ENCODE measurements at places on chromosomes 1 and 21.
A peak's percentile ranks its signal among the peaks of the same experiment; 100 is the strongest.

GRCh38 chr1:7120863-7121621 is 335.8 kb downstream of the CAMTA1 start:
- no peak for DNase-seq
- H3K36me3 ChIP-seq, result no peaks in the 10 kb centered on the region
- H3K4me1 ChIP-seq, result no peaks in the 10 kb centered on the region
- H3K27me3 ChIP-seq, result no peaks in the 10 kb centered on the region

DNA sequence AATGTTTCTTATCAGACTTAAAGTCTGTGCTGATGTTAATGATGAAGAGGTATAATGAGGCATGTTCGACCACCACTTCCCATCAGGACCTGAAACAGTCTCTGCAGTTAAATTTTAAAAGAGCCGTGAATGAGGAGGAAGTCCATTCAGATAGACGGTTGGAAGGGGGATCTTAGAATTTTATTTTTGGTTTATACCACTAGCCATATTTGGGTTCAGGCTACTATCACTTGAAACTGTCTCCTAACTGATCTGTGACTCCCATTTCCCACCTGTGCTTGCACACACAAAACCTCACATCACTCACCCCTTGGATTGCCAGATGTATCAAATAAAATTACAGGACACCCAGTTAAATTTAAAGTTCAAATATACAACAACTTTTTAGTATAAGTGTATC is 9.9 kb upstream of the ANKRD13C start:
- no peak for DNase-seq
- H3K27ac ChIP-seq, result no peak overlapping the region
- H3K36me3 ChIP-seq, result no peaks in the 10 kb centered on the region
- H3K4me3 ChIP-seq, result no peak overlapping the region
- H3K27me3 ChIP-seq, result no peaks in the 10 kb centered on the region

- H3K27me3 ChIP-seq, result no peaks in the 10 kb centered on the region
- no peak overlapping the region for H3K4me3 ChIP-seq
- H3K27ac ChIP-seq, result no peak overlapping the region
- H3K36me3 ChIP-seq, result no peaks in the 10 kb centered on the region
These were observed 46.6 kb downstream of the WLS start for GRCh38 chr1:68185743-68186142.

GRCh38 chr1:3316340-3316943 is 138.0 kb upstream of the ARHGEF16 start:
- H3K36me3 ChIP-seq, result no peaks in the 10 kb centered on the region
- no peak overlapping the region for H3K27ac ChIP-seq
- no peak overlapping the region for H3K4me3 ChIP-seq
- peaks cover 22% of the 10 kb centered on the region for H3K4me1 ChIP-seq

DNA sequence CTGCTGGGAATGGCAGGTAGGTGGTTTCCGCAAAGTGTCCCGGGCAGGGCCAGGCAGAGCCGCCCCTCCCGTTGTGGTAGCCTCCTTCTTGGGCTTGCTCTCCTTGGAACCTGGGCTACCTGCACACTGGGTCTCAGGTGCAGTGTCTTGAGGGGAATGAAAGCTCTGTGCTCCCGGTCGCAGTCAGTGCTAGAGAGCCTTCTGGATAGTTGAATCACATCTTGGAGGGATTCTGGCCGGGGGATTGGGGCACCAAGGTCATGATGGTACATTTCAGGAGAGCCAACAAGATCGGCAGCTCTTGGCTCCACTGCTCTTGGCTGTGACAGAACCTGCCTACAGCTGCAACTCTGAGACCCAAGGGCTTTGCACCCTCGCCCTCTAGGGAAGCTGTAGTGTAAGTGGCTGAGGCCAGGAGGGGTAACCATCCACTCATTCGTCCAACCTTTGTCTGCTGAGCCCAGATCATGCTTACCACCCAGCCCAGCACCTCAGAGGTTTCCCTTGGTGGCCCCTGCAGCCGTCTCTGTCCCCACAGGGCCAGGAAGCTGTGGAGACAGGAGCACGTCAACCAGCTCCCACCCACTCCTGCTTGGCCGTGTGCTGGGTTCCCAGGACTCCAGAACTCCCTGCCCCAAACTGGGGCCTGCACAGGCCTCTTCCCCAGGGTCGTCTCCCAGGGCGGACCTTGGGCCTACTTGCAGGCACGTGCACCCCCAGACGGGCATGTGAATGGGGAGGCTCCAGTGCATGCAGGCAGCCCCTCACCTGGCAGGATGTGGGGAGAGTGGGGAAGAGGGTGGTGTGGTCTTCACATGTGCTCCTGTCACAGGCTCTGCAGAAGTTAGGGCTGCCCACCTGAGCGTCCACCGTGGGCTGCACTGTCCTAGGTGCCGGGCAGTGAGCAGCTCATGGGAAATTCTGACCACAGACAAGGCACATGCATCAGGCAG is 40.0 kb downstream of the NTPCR start:
- H3K27me3 ChIP-seq, result no peaks in the 10 kb centered on the region
- no peaks in the 10 kb centered on the region for H3K36me3 ChIP-seq
- H3K27ac ChIP-seq, result no peak overlapping the region
- no peak overlapping the region for H3K4me3 ChIP-seq
- DNase-seq, result no peak
- H3K4me1 ChIP-seq, result no peaks in the 10 kb centered on the region

DNA sequence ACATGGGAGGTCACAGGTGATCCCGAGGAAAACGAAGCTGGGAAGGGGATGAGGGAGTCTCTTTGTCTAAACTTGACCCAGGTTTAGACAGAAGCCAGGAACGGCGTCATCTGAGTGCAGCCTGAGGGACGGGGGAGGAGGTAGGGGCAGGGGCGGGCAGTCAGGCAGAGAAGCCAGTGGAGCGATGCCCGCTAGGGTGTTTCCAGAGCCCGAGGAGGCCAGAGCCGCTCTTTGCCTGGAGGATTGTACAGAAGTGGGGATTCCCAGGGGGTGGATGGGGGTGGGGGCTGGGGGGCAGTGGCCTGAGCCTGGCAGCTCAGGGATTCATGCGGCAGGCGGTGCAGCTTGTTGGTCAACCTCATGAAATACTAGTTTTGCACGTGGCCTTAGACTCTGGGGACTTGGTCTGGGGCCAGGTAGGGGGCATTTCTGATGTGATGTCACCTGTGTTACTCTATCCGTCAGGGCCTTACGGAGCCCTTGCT is 58.4 kb downstream of the VPS26C start:
- DNase-seq, result no peak
- no peak overlapping the region for H3K4me3 ChIP-seq
- H3K27me3 ChIP-seq, result no peaks in the 10 kb centered on the region
- H3K36me3 ChIP-seq, result no peaks in the 10 kb centered on the region
- no peak overlapping the region for H3K27ac ChIP-seq

- H3K27me3 ChIP-seq, result no peaks in the 10 kb centered on the region
- H3K4me3 ChIP-seq, result no peak overlapping the region
- H3K4me1 ChIP-seq, result no peaks in the 10 kb centered on the region
- no peaks in the 10 kb centered on the region for H3K36me3 ChIP-seq
- no peak overlapping the region for H3K27ac ChIP-seq
- no peak for DNase-seq
These were observed 459.4 kb downstream of the NUF2 start for GRCh38 chr1:163781146-163781545.

- no peak overlapping the region for H3K27ac ChIP-seq
- H3K36me3 ChIP-seq, result no peaks in the 10 kb centered on the region
- DNase-seq, result no peak
- H3K4me3 ChIP-seq, result no peak overlapping the region
- H3K4me1 ChIP-seq, result no peaks in the 10 kb centered on the region
These were observed 44.4 kb downstream of the DMRTB1 start for GRCh38 chr1:53503433-53504217.

DNA sequence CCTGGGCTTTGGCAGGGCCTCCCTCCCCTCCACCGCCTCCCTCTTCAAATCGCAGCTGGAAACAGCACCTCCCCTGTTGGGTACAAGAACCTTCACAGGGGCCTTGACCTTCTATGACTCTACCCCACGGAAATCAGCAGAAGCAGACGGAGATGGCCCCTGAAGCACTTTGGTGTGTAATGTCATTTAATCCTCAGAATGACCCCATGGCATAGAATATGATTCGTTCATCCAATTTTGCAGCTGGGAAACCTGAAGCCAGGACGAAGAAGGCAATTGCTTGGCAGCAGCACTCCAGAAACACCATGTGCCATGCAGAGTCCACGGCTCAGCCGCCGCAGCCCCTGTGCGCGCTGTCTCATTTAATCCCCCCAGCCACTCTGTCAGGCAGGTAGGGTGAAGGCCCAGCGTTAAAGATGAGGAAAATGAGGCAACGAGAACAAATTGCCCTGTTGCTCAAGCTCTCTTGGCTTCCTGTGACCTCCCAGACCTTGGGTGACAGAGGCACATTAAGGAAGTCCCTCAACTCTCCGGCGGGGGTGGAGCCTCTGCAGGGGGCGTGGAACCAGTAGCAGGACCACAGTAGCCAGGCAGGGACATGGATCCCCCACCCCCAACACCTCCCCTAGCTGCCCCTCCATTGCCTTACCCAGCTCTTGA is 25.8 kb upstream of the LAPTM5 start:
- no peak overlapping the region for H3K4me3 ChIP-seq
- no peaks in the 10 kb centered on the region for H3K27me3 ChIP-seq
- no peak for DNase-seq
- no peaks in the 10 kb centered on the region for H3K36me3 ChIP-seq
- no peak overlapping the region for H3K27ac ChIP-seq
- H3K4me1 ChIP-seq, result no peaks in the 10 kb centered on the region

- no peak overlapping the region for H3K27ac ChIP-seq
- no peaks in the 10 kb centered on the region for H3K36me3 ChIP-seq
- no peak for DNase-seq
- H3K27me3 ChIP-seq, result no peaks in the 10 kb centered on the region
- no peak overlapping the region for H3K4me3 ChIP-seq
- no peaks in the 10 kb centered on the region for H3K4me1 ChIP-seq
These were observed 140.4 kb downstream of the ZNF326 start for GRCh38 chr1:90135286-90135685.

DNA sequence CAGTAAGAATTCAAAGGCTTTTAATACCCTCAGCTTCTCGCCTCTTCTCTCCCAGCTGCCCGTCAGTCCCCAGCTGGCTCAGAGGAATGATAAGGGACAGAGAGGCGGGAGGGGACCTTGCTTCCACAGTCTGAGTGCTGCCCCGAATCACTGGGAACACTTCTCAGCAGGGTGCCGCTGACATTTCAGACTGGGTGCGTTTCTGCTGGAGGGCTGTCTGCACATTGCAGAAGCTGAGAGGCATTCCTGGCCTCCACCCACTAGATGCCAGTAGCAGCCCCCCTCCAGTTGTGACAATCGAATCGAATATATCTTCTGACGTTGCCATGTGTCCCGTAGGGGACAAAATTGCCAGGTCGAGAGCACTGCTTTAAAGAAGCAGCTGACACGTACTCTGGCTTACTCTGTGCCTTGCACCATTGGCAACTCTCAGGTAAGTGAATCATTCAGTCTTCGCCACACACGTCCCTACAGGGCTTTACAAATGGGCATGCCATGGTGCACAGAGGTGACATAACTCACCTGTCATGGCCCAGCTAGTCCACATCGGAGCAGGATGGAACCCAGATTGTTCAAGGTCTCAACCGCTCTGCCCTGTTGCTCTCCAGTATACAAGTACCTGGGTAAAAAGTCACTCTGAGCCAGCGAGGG is 23.9 kb downstream of the CTNNBIP1 start:
- no peak overlapping the region for H3K27ac ChIP-seq
- H3K4me3 ChIP-seq, result no peak overlapping the region
- no peaks in the 10 kb centered on the region for H3K36me3 ChIP-seq
- peaks cover 5% of the 10 kb centered on the region for H3K4me1 ChIP-seq

DNA sequence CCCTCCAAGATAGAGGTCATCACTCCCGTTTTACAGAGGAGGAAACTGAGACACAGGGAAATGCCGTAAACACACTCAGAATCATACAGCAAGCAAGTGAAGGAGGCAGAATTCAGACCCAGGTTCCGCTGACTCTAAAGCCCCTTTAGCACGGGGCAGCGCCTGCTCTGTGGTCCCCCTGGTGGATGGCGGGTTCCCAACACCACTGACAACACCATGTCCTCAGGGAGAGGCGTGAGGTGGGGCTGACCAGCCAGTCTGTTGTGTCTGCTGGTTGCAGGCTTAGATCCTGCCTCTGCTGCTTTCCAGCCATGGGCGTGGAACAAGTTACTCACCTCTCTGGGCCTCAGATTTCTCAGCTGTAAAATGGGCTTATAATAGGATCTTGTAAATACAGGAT is 617.3 kb downstream of the MATN1 start:
- H3K4me3 ChIP-seq, result no peak overlapping the region
- H3K4me1 ChIP-seq, result no peaks in the 10 kb centered on the region
- DNase-seq, result peak; percentile 34
- no peaks in the 10 kb centered on the region for H3K36me3 ChIP-seq

DNA sequence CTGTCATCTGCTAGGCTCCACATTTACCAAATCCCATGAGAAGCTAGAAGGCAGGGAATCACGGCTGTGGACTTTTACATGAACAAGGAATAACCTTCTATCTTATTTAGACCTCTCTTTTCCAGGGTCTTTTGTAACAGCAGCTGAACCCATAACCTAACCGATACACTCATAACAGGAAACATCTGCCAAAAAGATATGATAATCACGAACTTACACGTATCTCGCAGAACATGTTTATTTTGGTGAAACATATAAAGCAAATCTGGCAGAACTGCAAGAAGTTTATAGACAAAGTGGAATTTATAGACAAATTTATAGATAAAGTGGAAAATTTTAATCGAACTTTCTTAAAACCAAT is 20.4 kb downstream of the TINAGL1 start:
- no peak overlapping the region for H3K4me3 ChIP-seq
- H3K4me1 ChIP-seq, result no peaks in the 10 kb centered on the region
- no peaks in the 10 kb centered on the region for H3K36me3 ChIP-seq
- no peak overlapping the region for H3K27ac ChIP-seq
- no peak for DNase-seq

GRCh38 chr1:157195521-157196244 is 57.5 kb upstream of the ETV3 start:
- no peak overlapping the region for H3K27ac ChIP-seq
- no peak overlapping the region for H3K4me3 ChIP-seq
- DNase-seq, result no peak
- no peaks in the 10 kb centered on the region for H3K27me3 ChIP-seq
- no peaks in the 10 kb centered on the region for H3K36me3 ChIP-seq

DNA sequence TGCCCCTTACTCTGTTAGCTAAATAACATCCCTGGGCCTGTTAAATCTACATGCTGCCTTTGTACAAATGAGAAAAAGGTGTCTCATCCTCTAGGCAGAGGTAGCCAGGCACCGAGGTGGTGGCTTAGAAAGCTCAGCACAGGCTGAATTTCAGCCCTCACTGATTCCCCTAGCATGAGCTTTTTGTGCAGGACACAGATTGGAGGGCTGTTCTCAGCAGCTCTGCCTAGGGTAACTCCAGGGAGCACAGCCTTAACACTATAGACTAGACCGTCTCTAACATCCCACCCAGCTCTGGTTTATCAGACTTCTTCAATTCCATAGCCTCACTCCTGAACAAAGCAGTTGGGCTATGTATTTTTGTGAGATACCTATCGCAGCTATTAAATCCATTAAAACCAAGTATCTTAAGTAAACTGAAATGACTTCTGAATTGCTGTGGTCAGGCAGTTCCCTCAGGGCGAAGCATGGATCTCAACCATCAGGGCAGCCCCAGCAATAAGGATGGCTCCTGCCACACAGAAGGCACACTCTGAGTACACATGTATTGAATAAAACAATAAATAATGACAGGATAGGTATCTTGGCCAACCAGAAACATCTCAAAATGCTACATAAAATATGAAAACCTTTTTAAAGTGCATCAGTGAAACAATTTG is 14.8 kb downstream of the S100A6 start:
- no peaks in the 10 kb centered on the region for H3K27me3 ChIP-seq
- H3K4me3 ChIP-seq, result no peak overlapping the region
- DNase-seq, result no peak
- no peak overlapping the region for H3K27ac ChIP-seq
- H3K36me3 ChIP-seq, result no peaks in the 10 kb centered on the region

GRCh38 chr1:234602334-234603220 is 7.4 kb downstream of the IRF2BP2 start:
- no peaks in the 10 kb centered on the region for H3K27me3 ChIP-seq
- peaks cover 22% of the 10 kb centered on the region for H3K4me1 ChIP-seq
- no peaks in the 10 kb centered on the region for H3K36me3 ChIP-seq
- H3K27ac ChIP-seq, result peak overlapping the region; percentile 100
- H3K4me3 ChIP-seq, result no peak overlapping the region
